ENCODE measurements at places on chromosomes 4 and X. TPM values are rescaled to one million over a fixed set of nuclear protein-coding genes. Genes with fewer than 3 reads are reported as not detected.

The PNMA3 gene
- total RNA-seq: 2.3 TPM

The ZNF674 gene
- 0.50 TPM for total RNA-seq

The P2RY4 gene
- not detected for total RNA-seq

The NAP1L5 gene
- total RNA-seq: 15.5 TPM

GRCh38 chrX:73850124-73851013, 287.4 kb downstream of the CHIC1 start:
- no peak for DNase-seq

DNA sequence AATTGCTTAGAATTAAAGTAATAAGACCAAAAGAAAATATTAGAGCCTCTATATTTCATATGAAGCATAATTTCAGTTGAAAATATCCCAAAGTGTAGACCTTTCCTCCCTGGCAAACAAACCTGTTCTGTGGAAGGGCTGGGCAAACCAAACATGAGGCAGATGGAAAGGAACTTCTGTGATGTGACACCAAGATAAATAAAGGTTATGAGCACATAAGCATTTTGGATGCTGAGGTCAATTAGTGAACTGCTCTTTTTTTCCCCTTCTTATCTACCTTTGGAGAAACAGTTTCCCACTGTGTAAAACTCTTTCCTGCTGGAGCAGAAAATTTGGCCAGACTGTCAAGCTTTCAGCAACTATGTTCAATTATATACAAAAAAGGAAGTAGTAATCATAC, 109.6 kb upstream of the STIM2 start:
- no peak for DNase-seq
